Nucleus accumbens (tissue), 56 donors: ENCODE measurements at places on chromosomes 3 and 15.
A peak's percentile ranks its signal among the peaks of the same experiment; 100 is the strongest.

- no peak for DNase-seq
Measured at GRCh38 chr3:71629289-71629688, 45.8 kb upstream of the FOXP1 start.

DNA sequence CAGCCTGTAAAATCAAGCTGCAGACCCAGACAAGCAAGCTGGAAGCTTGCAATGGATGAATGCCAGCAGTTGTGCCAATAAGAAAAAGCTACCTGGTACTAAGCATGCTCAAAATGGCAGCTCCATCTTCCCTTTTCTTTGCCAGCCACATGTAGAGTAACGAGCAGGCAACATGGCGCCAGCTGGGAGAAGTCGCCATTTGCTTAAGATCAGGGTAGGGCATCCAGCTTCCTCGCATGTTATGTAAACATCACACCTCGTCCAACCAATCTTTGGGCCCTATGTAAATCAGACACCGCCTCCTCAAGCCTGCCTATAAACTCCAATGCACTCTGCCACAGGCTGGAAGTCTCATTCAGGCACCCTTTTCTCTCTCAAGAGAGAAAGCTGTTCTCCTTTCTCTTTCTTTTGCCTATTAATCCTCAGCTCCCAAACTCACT lies 973.9 kb downstream of the FHIT start:
- DNase-seq, result no peak

- peak; percentile 9 for DNase-seq
Measured at GRCh38 chr15:71443538-71443937, 328.3 kb downstream of the THSD4 start.

- DNase-seq, result no peak
Measured at GRCh38 chr3:186487819-186488218, 56.4 kb downstream of the CRYGS start.

- no peak for DNase-seq
Measured at GRCh38 chr3:166560253-166560652, 723.0 kb upstream of the BCHE start.

DNA sequence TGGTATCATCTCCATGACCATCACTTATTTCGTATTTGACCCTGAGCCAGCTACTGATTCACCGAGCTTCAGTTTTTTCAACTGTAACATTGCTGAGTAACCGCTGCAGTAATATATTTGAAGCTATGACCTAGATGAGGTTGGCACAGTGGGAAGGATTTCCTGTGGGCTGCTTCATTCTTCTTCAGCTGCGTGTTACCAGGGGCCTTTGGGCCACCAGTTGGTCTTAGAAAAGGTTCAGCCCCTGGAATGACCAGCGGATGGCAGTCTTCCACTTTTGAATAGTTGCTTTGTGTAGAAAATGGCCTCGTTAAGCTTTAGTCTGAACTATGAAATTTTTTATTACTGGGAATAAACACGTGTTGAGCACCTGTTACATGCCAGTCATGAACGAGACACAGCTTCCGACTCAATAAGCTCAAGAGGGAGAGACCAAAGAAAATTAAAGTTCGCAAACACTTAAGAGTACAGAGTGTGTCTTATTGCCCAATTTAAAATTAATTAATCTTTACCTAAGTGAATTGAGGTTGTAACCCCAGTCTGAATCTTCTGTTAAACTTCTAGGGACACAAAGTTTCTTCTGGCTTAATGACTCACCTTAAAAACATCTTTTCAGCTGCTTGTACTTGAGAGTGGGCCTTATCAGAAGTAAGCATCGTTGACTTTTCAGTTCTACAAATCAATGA lies 57.6 kb upstream of the NR2E3 start:
- no peak for DNase-seq

GRCh38 chr3:142613491-142613890 lies 17.3 kb downstream of the PLS1 start:
- no peak for DNase-seq

DNA sequence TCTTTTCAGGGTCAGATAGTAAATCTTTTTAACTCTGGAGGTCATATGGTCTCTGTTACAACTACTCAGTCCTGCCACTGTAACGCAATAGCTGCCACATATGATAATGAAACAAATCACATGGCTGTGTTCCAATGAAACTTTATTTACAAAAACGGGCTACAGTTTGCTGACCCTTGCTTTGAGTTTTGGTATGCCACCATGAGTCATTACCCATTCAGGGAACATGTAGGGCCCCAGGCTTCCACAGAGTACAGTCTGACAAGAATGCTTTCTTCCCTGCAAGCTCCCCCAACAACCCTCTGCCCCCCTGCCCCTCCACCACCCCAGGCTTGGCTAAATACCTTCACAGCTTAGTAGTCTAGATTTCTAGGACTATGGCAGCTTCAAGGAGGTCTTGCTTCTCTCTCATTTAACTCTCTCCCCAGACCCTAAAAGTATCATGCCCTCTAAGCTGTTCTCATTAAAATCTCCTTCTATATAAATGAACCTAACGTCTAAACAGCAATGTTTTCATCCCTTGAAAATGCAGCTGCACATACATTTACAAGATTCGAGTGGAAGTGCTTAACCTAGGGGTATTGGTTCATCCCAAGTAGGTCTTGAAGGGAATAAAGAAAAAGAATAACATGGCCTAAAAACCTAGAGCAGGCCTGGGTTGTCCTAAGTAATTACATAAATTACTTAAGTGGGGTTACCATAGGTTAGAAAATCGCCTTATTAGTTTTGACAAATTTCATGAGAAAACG lies 117.8 kb upstream of the PRICKLE2 start:
- DNase-seq, result no peak

GRCh38 chr3:58728723-58729122 lies 62.1 kb upstream of the FAM3D start:
- no peak for DNase-seq

GRCh38 chr3:76888856-76889255 lies 151.0 kb upstream of the ROBO2 start:
- no peak for DNase-seq

DNA sequence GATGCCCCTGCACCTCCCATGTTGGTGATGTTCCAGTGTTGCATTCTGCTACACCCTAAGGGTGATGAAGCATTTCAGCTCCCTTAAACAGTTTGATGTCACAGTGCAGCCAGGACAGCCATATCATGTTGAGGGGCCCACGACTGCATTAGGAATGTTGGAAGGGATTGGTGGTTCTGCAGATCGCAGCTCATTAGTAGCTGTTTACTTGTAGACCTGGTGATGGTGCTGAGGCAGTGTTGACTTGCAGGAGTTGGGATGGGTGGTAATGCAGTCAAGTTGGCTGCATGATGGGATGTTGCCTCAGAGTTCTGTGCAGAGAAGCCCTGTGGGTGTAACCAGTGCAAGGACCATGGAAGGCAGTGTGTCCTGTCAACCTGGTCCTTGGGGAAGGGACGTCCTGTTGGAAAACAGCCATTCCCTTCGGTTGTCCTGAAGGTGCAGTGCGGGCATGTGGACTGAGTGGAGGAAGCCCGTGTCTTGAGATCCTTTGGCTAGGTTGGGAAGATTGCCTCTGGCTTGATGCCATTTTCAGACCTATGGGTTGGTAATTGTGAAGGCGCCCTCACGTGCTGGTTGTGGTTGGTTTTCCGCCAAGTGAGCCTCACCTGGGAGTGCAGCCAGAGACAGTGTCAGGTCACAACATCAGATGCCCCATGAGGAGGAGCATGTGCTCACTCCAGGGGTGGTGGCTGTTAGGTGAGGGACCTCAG lies 100.7 kb downstream of the SNRPN start:
- no peak for DNase-seq

- no peak for DNase-seq
Measured at GRCh38 chr3:14411988-14412387, 9.6 kb downstream of the SLC6A6 start.

GRCh38 chr15:63880744-63881143 lies 47.0 kb upstream of the HERC1 start:
- DNase-seq, result no peak

DNA sequence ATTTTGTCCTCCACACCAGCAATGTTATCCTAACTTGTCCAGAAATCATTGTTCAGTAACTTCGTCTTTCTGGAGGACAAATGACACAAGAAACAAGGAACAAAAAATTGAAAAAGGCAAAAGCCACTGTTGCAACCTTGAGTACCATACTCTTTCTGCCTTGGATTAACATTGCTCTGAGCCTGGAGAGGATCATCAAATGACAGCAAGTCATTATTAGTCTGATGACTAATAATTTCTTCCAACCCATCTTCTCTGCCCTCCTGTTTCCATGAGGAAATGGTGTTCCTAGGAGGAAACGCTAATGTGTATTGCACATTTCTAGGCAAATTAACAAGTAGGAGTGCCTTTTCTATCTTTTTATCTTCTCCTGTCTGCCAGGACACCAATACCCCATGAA lies 153.9 kb downstream of the PCCB start:
- no peak for DNase-seq

- no peak for DNase-seq
Measured at GRCh38 chr15:55527150-55527549, 19.1 kb upstream of the DNAAF4 start.

GRCh38 chr15:100335335-100335999 lies 6.3 kb downstream of the ADAMTS17 start:
- DNase-seq, result no peak

GRCh38 chr15:84035399-84035766 lies 200.2 kb upstream of the GOLGA6L4 start:
- no peak for DNase-seq

DNA sequence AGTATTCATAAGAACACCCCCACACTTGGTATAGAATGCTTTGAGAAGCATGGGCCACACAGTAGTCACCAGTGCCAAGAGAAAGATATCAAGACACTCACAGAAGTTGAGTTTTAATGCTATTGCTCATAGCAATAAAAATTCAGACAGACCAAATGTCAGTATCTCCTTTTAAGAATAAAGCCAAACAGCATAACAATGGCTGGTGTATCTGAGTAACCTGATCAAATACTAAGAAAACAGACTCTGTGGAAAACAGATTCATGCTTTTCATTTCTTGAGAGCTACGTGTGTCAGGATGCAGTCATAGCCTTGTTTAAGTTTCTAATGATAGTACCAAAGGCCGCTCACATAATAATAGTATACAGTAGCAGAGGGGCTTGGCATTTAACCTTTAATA lies 778.5 kb downstream of the MECOM start:
- no peak for DNase-seq

DNA sequence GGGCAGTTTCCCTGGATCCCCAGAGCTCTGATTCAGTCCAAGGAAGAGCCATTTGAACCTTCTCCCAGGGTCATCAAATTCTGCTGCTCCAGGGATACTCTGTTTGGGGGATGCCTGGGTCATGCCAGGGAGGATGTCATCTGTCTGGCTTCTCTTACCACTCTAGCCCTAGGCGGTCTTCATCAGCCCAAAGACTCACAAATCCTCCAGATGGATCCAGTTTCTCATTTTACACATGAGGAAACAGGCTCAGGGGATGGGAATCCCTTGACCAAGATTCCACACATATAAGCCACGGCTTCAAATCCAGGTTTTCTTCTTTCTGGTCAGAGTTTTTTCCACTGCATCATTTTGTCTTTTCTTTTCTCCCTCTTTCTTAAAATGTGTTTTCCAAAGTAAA lies 36.7 kb downstream of the SLC28A1 start:
- no peak for DNase-seq

GRCh38 chr3:33879540-33879939 lies 81.1 kb downstream of the PDCD6IP start:
- DNase-seq, result no peak

DNA sequence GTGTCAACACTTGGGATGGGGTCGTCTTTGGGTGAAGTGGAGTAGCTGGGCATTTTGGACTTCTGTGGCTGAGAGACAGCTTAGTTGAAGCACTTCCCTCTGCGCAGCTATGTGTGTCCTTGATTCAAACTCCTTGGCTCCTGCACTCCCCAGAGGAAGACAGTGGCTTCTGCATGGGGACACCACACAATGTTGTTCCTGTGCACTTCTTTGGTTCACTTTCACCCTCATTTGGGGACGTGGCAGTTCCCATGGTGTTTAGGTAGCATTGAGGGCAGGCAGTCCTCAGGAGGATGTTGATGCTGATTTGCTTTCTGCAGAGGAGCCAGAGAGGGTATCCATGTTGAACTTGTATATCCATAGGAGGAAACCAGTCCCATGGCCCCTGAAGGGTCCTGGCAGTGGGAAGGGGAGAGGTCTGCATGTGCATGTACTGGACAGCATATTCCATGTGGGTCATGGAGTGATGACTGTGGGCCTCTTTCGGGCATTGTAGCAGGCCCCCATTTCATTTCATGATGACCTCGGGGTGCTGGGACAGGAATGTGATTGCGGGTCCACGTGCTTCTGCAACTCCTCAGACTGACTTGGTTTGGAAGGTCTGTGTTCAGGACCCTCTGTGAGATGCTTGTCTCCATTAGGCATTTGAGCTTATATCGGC lies 135.4 kb downstream of the SNRPN start:
- DNase-seq, result no peak

- no peak for DNase-seq
Measured at GRCh38 chr15:94443186-94443585, 211.8 kb downstream of the MCTP2 start.

DNA sequence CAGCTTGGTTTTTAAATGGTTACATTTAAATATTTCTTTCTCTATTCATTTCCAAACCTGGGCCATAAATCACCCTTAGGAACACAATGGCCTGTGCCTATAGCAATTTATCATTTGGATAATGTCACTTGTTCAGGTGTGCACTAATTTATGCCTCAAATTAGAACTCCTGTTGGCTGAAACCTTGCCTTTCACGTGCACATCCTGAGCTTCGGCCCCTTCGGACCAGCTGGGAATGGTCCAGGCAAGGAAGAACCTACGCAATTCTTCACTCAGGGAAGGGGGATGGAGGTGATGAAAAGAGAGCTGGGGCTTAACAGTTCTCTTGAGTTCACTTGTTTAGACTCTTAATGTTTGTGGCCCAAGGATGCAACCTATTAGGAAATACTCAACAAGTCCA lies 324.1 kb upstream of the ICE2 start:
- no peak for DNase-seq

DNA sequence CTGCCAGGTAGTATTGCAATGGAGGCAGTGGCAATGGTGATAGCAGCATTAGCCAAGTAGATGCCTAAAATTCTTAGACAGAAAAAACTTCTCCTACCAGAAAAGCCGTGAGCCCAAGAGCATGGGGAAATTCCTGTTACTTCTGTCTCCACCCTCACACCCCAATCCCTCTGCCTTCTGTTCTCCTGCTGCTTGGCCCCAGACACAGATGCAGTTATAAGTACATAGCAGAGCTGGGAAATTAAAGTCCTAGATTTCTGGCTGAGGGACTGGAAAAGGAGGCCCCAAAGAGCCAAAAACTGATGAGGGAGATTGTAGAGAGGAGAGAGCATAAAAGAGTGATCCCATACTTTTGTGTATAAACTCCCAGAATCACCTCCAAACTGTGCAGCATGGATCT lies 166.9 kb downstream of the SMAD6 start:
- DNase-seq, result no peak

DNA sequence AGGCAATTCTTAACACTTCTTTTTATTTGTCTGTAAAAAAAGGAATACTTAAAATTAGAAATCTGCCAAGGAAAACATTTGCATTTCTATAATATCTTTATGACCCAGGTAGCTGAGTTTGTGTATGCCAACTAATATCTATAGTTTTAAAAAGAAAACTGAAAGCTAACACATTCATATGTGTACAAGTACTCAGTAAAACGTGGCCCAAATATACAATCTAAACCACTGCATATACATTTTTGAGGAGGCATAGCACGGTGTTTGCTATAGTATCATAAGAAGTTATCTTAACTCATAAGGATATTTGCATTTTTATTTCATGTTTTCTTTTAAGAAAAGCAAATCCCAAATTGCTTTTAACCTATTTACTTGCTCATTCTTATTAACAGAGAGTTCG lies 172.7 kb downstream of the ZBTB20 start:
- DNase-seq, result no peak
